Mesangial cell (primary cell): ENCODE measurements at places on chromosomes 13 and 19. TPM values are rescaled to one million over a fixed set of nuclear protein-coding genes. Genes with fewer than 3 reads are reported as not detected.

KL gene
- total RNA-seq = 0.16 and 3.7 TPM in 2 replicates

CEACAM8 gene
- not detected in 2 replicates for total RNA-seq

ZNF578 gene
- 0.16 and 1.4 TPM in 2 replicates for total RNA-seq

TSHZ3 gene
- total RNA-seq = 4.4 and 6.6 TPM in 2 replicates

RYR1 gene
- under 0.01 and 0.13 TPM in 2 replicates for total RNA-seq

S1PR2 gene
- total RNA-seq = 2.8 and 6.2 TPM in 2 replicates

VPS36 gene
- 12.2 and 26.7 TPM in 2 replicates for total RNA-seq

CGB8 gene
- total RNA-seq = 0.25 and 8.0 TPM in 2 replicates

KCNK6 gene
- total RNA-seq = 5.7 and 8.5 TPM in 2 replicates

CEACAM7 gene
- not detected in 2 replicates for total RNA-seq

ADAT3 gene
- total RNA-seq = 7.0 and 8.6 TPM in 2 replicates

APOC4 gene
- total RNA-seq = not detected in 2 replicates

NANOS3 gene
- 0.63 TPM in 1 of 2 replicates, not detected in the other for total RNA-seq

ZFP28 gene
- total RNA-seq = 2.1 and 4.3 TPM in 2 replicates

ETFB gene
- total RNA-seq = 37.6 and 48.7 TPM in 2 replicates

VWA8 gene
- 8.5 and 13.2 TPM in 2 replicates for total RNA-seq

PDX1 gene
- total RNA-seq = not detected in 2 replicates
